ENCODE measurements at places on chromosomes 7 and 10.
A peak's percentile ranks its signal among the peaks of the same experiment; 100 is the strongest.

- DNase-seq = no peak
These were observed 1189.0 kb upstream of the LRRN3 start for GRCh38 chr7:109901926-109902325.

GRCh38 chr7:17071866-17072265, 190.1 kb upstream of the AGR3 start:
- DNase-seq = no peak

DNA sequence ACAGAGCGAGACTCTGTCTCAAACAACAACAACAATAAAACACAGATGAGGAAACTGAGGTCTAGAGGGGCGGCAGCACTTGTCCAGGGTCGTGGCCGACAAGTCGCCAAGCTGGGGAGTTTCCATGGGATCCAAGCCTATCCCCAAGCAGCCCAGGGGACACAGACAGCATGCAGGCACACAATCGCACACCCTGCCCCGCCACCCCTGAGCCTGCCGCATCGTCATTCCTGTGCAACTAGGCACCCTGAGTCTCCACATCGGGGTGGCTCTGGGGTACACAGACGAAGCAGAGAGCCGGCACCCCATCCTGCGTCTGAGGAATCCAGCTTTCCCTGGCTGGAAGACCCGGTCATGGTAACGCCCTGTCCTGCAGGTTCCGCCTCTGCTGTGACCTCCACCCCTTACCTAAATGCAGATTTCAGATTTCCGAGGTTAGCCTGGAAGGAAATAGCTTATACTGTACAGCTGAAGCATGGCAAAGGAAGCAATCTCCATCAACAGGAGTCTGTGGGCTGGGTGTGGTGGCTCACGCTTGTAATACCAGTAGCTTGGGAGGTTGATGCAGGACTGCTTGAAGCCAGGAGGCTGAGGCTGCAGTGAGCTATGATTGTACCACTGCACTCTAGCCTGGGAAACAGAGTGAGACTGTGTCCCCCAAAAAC, 136.1 kb upstream of the TNRC18 start:
- DNase-seq = no peak

GRCh38 chr10:131726967-131727366, 173.8 kb upstream of the PPP2R2D start:
- no peak for DNase-seq

DNA sequence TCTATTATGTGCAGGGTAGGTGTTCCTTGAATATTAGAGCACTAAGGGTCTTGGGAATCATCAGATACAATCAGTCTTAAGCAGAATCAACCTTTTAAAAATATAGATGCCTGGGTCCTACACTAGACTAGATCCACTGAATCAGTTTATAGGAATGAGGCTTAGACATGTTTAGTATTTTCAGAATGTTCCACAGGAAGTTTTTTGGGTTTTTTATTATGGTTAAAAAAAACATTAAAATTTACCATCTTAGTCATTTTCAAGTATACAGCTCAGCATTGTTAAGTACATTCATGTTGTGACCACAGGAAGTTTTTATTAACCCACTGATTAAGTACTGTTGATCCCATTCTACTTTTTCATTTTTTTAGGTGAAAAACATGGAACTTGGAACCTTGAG, 135.7 kb downstream of the LCOR start:
- no peak for DNase-seq

DNA sequence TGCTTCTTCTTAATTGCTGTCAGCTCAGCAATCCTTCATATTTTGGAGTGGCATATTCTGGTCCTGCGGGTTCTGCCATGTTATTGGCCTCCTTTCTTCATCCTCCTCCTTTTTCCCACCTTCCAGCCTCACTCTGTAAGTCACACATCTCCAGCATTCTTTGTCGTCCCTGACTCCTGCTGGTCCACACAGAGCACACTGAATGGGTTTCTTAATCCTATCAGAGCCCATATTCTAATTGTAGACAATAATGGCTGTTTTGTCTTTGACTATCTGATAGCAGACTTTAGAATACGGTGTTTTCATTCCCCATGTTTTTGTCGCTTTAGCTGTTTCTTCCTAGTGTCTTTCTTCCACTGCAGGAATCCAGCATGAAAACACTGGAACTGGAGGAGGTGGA, 389.6 kb downstream of the REEP3 start:
- no peak for DNase-seq

DNA sequence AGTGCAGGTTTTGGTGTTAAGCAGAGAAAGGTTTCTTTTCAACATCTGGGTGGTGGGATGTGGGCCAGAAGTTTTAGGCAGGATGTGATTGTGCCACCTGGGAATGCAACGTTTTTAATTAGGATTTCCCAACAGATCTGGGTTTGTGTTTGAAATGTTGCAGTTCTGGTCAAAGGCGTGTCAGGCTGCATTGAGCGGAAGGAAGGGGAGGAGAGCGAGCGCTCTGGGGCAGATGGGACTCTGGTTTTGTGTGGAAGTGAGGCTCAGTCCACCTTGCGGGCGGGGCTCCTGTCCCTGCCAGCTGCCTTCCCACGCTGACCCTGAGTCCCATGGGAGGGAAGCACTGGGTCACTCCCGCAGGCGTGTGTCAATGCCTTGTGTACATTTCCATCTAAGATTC, 767.7 kb downstream of the KCNMA1 start:
- DNase-seq = no peak

- DNase-seq = no peak
These were observed 102.7 kb downstream of the MACC1 start for GRCh38 chr7:20114468-20114867.

DNA sequence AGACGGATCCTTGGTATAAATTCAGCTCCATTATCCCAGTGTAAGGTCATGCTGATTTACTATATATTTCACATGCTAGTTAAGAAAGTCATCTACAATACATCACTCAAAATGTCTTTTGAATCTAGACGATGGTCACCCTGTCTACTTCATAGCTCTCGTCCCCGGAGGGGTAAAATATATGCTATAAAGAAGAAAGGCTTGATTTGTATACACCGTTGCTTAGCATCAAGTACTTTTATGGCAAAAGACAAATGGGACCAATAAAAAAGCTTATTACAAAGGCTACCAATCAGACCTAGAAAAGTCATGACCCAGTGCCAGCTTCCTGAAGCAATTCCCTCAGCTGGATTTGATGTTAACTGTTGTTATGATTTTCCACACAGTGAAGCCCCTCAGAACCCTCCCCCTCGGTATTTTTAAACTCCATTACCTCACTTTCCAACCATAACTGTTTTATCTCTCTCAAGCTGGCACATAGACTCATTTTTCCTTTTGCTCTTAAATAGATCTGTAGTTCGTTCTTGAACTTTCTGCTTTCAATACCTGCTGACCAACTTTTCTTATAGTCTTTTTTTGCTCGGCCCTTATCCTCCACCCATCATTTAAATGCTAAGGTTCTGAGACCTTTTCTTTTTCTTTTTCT, 104.9 kb downstream of the DOCK4 start:
- DNase-seq = peak; percentile 52

GRCh38 chr10:98411166-98411565, 3.8 kb downstream of the PYROXD2 start:
- no peak for DNase-seq

- no peak for DNase-seq
These were observed 223.5 kb downstream of the CCDC3 start for GRCh38 chr10:12777840-12778585.

DNA sequence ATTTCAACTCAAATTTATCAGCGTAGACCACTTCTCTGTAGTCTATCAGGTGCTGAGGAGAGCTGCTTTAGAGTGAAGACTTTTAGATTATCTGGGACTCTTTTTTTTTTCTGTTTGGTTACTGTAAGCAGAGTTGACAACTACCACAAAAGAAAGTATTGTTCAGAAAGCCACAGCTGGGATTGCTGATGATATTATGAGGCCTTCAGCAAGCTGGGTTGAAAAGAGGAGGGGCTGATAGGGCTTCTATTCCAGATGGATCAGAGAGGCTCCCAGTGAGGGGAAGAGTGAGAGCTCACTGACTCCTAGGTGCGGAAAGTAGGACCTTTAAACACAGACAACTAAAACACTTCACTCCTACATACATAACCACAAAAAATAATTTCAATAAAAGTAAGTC, 188.5 kb upstream of the FERD3L start:
- DNase-seq = no peak

GRCh38 chr7:158109364-158110033, 478.1 kb downstream of the PTPRN2 start:
- no peak for DNase-seq

DNA sequence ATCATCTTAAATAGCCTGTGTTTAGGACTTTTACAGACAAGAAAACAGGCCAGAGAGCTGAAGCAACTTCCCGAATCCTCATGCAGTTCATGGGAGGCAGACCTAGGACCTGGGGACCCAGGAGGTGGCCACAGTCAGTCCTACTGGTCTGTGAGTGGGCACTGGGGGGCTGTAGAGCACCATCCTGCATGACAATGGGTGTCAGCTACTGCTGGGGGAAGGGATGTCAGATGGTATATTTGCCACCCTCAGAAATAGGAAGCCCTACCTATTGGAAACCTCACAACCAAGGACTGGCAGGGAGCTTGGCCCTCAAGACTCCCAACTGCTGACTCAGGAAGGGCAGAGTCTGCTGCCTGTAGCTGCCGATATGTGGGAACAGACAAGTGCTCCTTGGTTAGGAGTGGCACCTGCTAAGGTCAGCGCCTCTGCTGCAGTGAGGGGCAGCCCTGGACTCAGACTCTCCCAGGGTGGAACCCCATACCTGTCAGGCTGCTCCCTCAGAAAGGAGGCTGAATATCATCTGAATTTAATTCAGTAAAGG, 29.7 kb downstream of the OGDH start:
- no peak for DNase-seq

DNA sequence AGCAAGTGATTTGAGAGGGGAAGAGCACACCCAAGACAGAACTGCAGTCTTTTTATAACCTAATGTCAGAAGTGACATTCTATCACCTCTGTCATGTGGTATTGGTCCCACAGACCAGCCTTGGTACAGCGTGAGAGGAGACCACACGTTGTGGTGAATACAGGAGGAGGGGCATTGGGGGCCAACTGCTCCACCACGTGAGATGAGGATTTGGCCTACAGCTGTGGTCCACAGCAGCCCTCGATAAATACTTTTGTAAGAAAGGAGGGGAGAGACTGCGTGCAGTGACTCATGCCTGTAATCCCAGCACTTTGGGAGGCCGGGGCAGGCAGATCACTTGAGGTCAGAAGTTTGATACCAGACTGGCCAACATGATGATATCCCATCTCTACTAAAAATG, 243.1 kb downstream of the FGFR2 start:
- DNase-seq = no peak

DNA sequence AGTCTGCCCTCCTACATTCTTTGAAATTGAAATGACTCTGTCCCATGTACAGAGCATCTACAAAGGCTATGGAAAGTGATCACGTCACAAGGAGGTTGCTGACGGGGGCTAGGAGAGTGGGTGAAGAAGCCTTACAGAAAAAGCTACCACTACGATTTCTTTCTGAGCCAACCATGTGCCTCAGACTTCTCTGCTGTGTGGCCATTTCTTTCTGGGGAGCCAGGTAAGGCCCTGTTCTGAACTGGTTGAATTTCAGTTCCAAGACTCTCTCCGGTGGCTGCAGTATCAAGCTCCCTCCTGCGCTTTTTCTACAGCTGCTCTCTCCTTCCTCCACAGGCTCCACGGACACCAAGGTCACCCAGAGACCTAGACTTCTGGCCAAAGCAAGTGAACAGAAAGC, 112.5 kb upstream of the PRSS1 start:
- DNase-seq = no peak

- no peak for DNase-seq
These were observed 35.3 kb upstream of the ZNF92 start for GRCh38 chr7:65338346-65338745.

DNA sequence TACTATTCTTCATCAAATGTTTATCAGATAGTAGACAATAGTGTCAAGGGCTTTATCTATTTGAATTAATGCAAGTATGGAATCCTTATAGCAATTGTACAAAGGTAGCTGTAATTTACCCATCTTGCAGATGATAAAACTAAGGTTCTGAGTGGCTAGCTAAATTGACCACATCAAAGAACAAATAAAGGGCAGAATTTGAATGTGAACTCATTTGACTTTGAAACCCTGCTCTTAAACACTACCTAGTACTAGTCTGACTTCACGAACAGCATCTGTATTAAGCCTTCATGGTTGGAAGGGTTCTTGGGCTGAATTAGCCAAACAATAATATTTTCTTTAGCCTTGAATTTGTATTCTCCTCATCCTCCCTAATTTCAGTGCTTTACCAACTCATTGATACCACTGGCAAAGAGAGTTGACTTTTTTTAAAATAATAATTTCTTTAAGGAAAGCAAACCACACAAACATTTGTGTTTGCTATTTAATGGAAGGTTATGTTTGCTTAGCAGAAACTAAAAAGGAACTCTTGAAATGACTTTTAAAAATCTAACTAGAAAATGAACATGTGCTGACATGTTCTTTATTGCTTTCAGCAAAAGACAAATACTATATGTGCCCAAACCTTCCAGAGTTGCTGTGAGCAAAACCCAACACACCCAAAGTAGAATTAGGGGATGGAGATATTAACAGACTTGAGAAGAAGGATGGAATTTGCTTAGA, 322.6 kb downstream of the RNLS start:
- no peak for DNase-seq

DNA sequence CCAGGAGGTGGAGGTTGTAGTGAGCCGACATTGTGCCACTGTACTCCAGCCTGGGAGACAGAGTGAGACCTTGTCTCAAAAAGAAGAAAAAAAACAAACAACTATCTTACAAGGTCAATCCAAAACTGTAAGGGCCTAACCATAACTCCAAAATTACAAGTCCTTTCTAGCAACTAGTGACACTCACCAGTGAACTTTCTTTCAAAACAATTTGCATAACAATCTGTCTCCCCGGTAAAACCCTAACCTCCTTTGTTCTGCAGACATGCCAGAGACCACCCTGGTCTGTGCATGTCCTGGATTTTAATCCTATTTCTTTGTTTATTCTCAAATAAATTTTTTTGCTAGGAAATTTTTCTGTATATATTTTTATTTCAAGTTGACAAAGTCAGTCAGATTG, 68.1 kb downstream of the EXOC6 start:
- DNase-seq = no peak

- DNase-seq = no peak
These were observed 91.3 kb upstream of the NPY start for GRCh38 chr7:24192691-24193090.

DNA sequence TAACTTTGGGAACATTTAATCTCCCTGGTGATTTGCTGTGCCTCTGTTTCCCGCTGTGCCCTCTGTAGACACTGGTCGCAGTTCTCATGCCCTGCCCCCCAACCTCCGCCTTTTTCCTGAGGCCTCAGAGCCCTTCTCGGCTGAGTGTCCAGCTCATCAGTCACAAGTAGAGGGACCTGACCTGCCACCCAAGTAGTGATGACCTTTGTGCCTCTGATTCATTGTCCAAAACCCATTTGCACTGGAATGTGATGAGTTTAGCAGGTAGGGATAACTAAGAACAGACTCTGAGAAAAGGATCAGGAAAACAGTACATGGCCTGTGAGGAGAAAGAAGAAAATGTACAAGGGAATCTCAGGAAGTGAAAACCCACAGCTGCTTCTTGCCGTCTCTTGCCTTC, 58.8 kb downstream of the LANCL2 start:
- DNase-seq = no peak

GRCh38 chr7:16754856-16755317, 1.3 kb downstream of the TSPAN13 start:
- no peak for DNase-seq

GRCh38 chr7:2076649-2077064, 156.1 kb downstream of the MAD1L1 start:
- no peak for DNase-seq

- no peak for DNase-seq
These were observed 10.7 kb downstream of the PTF1A start for GRCh38 chr10:23202779-23203178.

- no peak for DNase-seq
These were observed 84.6 kb upstream of the GHITM start for GRCh38 chr10:84054743-84055142.
